ENCODE measurements at places on chromosomes 1 and 21.

GRCh38 chr1:56399795-56400194 lies 179.6 kb downstream of the PLPP3 start:
- DNase-seq: no peak

DNA sequence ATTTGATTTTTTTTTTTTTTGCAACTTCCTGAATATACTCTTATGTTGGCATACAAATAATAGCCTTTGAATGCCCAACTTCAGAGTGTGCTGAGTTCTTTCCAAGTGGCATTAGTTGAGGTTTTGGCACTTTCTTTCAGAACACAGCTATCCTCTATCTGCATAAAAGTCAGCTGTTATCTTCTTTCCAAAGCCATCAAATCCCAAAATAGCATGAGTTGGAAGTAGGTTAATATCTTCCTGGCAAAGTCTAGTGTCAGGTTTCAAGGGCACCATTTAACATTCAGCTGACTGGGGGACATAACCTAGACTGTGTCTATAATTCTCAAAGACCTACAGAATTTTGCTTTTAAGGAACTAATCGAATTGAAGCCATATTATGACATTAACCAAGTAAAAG lies 223.9 kb downstream of the PLPP3 start:
- no peak for DNase-seq

GRCh38 chr1:197961449-197961848 lies 44.3 kb downstream of the LHX9 start:
- no peak for DNase-seq

DNA sequence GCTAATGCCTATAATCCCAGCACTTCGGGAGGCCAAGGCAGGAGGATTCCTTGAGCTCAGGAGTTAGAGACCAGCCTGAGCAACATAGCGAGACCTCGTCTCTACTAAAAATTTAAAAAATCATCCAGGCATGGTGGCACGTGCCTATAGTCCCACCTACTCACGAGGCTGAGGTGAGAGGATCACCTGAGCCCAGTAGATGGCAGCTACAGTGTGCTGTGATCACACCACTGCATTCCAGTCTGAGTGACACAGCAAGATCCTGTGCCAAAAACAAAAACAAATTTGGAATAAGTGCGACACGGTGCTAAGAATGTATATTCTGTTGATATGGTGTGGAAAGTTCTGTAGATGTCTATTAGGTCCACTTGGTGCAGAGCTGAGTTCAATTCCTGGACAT lies 15.1 kb downstream of the USP33 start:
- no peak for DNase-seq

DNA sequence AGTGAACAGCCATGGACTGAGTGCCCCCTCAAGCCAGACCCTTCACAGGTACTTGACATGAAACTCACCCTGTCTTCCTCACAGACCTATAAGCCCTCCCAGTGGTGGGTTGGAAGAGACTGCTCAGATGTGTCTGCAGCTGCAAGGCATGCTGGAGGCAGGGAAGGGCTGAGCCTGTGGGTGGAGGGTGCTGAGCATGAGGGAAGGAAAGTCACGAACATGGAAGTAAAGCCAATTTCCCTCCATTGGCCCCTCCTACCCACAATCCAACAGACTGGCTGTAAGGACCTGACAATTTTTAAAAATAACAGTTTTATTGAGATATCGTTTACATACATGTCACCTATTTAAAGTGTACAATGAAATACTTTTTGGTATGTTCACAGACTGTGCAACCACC lies 44.1 kb downstream of the RCSD1 start:
- no peak for DNase-seq

DNA sequence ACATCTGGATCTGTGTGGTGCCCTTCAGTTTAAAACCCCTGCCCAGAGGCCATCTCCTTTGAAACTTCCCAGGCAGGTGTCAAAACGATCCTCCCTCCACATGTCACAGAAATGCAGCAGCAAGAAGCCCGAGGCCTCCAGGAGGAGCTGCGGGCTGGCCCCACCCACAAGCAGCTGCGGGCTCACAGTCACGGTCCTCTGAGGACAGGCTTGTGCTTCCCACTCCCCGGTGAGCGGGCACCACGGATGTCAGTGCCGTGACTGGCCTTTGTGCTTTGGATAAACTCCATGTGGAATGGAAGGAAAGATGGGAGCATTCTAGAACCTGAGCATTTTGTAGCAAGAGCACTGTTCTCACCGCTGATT lies 65.8 kb downstream of the SIK1 start:
- no peak for DNase-seq

GRCh38 chr1:7229696-7230631 lies 444.7 kb downstream of the CAMTA1 start:
- no peak for DNase-seq

- DNase-seq: no peak
Observed at GRCh38 chr1:227378181-227378580, 59.9 kb upstream of the CDC42BPA start.

DNA sequence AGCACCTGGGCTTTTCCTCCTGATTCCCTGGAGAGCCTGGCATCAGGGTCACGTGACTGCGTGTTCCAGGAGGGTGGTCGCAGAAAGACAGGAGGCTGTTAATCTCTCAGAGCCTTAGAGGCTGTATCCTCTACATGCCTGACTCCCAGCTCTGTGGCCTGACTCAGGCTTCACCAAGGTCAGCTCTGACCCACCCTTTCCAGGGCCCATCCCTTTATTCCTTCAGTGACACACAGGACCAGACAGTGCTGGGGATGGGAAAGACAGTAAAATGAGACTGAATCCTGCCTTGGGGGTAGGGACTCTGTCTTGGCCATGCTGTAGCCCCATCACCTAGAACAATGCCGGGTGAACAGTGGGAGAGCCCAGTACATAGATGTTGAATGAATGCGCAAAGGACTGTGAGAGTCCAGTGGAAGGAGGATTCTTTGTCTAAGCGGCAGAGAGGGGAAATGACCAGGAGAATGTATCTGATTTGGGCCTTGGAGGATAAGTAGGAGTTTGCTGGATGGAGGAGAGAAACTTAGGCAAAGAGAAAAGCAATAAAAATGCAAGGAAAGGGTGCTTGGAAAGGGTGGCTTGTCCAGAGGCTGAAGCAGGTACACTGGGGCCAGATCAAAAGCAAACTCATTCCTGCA lies 33.0 kb downstream of the EPHX1 start:
- DNase-seq: no peak

- DNase-seq: no peak
Observed at GRCh38 chr1:225908773-225909172, 15.3 kb downstream of the PYCR2 start.

DNA sequence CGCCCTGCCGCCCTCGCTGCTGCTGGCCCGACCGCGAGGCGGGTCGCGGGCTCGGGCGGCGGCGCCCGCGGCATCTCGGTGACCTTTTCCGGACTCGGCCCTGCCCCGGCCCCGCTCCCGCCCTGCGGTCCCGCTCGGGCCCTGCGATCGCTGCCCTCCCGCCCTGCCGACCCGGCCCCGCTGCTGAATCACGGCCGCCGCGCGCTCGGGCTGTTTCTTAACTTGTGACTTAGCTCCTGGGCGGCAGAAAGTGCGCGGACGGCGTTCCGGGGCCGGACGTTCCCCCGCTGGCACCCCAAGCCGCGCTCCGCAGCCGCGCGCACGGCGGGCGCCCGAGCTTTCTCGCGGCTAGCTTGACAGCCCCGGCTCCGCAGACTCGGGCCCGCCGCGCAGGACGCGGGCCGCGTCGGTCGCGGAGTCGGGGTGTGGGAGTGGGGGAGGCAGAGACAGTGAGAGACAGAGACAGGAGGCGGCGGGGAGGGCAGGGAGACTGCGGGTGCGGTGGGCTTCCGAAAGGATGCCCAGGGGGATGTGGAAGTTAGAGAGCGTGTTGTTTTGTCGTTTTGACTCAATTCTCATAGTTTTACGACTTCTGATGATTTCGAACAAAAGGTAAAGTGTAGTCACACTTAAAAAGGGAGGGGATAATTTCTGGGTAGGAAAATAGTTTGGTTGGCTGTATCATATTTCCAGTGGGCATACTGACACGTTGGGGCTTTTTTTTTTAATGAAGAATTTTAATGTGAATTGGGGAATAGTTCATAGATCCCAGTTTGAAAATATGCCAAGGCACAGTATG lies 49.8 kb downstream of the PRDM2 start:
- no peak for DNase-seq

DNA sequence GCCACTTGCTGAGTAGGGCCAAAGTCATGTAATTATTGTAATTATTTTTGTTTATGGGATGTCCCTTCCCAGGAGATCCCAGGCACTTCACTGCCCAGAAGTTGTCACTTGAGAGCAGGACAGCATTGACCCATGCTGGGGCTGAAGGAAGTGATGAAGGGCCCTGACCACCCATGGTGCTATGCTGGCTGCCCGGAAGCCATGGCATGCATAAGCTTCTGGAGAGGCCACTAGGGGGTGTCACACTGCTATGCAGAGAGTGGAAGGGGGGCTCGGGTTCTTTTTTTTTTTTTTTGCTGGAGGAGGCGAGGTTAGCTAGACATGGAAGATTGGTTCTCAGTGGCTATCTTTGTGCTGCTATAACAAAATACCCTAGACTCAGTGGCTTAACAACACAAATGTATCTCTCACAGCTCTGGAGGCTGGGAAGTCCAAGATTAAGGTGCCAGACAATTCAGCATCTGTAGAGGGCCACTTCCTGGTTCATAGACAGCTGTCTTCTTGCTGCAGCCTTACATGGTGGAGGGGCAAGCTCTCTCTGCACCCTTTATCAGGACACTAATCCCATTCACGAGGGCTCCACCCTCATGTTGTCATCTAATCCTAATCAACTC lies 84.9 kb downstream of the CNIH3 start:
- no peak for DNase-seq

- DNase-seq: no peak
Observed at GRCh38 chr1:163174524-163175437, 27.9 kb downstream of the RGS5 start.

DNA sequence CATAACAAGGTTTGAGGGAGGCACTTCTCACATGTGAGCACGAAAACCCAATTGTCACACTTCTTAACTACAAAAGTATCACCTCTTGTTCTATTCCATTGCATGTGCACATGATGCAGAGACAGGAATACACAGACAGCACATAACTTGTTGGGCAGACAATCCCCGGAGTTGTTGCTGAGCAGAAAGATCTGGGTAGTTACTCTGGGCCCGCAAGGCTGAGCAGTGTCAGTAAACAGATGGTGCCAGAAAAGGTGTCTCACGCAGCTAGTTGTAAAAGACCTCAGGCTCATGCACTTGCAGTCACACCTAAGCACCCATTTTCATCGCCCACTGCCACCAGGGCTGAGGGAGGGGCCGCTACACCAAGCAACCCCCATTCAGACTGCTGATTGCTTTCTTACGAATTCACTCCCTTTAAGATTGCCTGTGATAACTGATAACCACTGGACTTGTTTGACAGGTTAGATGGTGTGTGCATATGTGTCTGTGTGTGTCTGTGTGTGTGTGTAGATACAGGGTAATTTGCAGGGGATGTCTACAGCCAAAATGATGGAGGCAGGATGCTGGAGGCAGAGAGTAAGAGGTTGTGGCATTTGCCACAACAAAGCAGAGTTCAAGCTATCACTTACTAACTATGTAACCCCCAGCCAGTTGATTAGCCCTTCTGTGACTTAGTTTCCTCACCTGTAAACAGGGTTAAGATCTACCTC lies 4.2 kb downstream of the LGR6 start:
- DNase-seq: no peak

- DNase-seq: no peak
Observed at GRCh38 chr1:186672596-186672995, 7.6 kb downstream of the PTGS2 start.

GRCh38 chr1:107545056-107545577 lies 404.3 kb downstream of the NTNG1 start:
- DNase-seq: no peak

DNA sequence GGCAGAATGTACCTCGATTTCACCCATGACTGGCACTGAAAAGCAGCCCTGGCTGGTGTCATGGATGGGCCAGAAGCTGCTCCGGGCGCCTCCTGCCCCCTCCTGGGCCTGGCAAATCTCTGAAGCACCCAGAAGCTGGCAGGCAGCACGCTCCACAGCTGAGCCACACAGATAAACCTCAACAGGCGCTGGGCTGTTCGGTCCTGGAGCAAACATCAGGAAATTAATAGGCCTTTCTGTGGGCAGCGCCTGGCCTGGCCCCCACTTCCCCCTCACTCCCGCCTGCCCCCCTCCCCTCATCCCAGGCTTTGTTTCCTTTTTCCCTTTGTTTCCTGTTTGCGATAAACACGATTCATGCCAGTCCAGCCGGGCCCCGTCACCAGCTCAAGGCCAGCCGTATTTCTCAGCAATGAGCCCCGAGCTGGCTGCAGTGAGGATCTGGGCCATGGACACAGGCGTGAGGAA lies 20.1 kb upstream of the DISP3 start:
- no peak for DNase-seq

DNA sequence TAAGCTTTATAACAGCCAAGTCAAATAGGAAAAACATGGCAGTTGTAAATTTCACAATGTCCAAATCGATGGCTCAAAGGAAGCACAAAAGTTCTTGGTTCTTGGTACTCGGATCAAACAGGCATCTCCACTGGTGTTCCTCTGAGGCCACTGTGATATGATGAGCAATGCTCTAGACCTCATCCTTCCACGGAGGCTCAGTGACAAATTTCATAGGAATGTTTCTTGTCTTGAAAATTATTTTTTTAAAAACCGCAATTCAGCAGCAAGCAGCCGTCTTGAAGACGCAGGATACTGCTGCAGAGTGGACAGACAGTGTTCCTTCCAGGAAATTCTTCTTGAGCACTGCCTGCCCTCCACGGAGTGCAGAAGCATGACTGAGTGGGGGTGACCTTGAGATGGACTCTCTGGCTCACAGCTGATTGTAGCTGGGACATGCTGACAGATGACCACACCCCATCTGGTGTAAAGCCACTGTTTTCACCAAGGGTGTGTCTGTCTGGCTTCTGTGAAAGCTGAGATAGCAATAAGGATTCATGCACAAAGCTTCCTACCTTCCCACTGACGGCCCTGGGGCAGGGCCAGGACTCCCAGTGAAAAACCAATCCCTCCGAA lies 61.9 kb downstream of the TIAM1 start:
- DNase-seq: no peak

- DNase-seq: no peak
Observed at GRCh38 chr1:54976747-54977146, 3.7 kb upstream of the TMEM61 start.

DNA sequence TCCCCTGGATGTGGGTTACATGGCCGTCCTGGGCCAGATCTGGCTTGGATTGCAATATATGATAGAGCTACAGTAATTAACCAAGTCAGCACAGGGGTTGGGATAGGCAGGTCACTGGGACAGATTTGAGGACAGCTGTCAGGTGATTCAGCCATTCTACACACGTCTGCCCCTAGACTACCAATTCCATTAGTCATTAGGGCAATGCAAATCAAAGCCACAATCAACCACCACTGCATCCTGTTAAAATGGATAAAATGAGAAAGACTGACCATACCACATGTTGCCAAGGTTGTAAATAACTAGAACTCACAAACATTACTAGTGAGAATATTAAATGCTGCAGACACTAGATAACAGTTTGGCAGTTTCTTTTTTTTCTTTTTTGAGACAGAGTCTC lies 16.0 kb downstream of the C21orf58 start:
- DNase-seq: no peak

- no peak for DNase-seq
Observed at GRCh38 chr1:230010603-230011332, 56.3 kb upstream of the GALNT2 start.

- no peak for DNase-seq
Observed at GRCh38 chr1:155455588-155456195, 106.9 kb downstream of the ASH1L start.

GRCh38 chr21:27104846-27105431 lies 138.1 kb upstream of the ADAMTS5 start:
- DNase-seq: no peak

All from cortex of kidney (tissue), 1 donor.